ENCODE measurements at places on chromosomes 13 and 19.

DNA sequence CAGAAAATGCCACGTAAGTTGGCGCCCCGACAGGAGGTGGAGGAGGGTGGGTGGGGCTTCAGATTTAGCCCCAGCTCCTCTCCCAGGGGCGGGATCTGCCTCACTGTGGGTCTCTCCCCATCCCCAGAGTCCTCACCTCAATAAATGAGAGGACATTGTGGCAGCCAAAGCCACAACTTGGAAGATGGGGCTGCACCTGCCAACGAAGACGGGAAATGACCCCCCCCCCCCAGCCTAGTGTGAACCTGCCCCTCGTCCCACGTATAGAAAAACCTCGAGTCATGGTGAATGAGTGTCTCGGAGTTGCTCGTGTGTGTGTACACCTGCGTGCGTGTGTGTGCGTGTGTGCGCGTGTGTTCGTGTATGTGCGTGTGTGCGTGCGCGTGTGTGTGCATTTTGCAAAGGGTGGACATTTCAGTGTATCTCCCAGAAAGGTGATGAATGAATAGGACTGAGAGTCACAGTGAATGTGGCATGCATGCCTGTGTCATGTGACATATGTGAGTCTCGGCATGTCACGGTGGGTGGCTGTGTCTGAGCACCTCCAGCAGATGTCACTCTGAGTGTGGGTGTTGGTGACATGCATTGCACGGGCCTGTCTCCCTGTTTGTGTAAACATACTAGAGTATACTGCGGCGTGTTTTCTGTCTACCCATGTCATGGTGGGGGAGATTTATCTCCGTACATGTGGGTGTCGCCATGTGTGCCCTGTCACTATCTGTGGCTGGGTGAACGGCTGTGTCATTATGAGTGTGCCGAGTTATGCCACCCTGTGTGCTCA is 1.5 kb upstream of the TRAPPC5 start:
- peaks cover 19% of the 10 kb centered on the region for H3K27me3 ChIP-seq
- H3K36me3 ChIP-seq = peaks cover 9% of the 10 kb centered on the region
- peak; percentile 68 for DNase-seq
- peak overlapping the region; percentile 87 for H3K27ac ChIP-seq

DNA sequence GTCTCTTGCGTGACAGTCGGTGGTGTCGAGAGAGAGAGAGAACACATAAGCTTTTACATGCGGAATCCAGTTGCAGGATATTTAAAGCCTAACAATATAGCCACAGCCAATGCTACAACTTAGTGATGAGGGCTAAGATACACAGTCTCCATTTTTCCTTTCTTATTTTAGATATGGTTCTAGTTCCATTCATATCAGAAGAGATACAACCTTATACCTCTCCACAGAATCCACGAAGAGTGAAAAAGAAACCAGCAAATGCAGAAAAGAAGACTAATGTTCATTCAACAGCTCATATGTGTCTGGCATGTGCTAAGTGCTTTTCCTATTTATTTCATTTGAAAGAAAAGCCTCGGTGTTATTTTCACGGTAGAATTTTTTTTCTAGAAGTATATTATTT is 249.0 kb upstream of the SLITRK1 start:
- H3K27ac ChIP-seq = no peak overlapping the region
- H3K4me1 ChIP-seq = peaks cover 2% of the 10 kb centered on the region
- no peaks in the 10 kb centered on the region for H3K27me3 ChIP-seq
- DNase-seq = no peak
- H3K36me3 ChIP-seq = no peaks in the 10 kb centered on the region

DNA sequence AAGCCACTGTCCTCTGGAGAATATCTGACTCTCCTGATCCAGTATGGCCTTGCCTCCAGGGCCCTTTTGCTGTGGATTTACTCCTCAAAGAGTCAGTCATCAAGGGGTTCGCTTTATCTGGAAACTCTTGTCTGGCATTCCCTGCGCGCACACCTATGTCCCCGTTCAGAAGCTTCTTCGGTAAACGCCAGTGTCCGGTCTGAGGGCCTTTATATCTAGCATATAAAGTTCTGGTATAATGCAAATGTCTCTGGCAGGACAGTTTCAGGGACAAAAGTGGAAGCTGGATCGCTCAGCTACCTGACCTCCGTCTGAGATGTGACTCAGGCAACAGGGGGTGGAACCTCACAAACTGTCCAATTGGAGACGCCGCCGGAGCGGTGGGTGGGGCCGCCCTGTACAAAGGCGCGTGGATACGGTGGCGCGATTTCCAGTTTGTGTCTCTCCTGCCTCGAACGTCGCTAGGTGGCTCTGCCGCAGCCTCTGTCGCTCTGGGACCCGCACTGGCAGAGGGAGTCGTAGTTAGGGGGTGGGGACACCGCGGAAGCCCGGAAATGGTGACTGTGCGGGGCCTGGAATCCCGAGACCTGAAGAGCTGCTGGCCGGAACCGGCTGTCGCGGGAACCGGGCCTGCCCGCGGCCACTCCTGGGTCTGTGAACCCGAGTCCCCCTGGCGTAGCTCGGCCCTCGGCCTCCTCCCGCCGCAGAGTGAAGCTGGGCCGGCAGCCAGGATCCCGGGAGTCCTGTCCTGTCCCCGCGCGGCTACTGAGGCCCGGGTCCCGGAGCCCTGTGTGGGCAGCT is 10.6 kb upstream of the ZNF709 start:
- H3K36me3 ChIP-seq = no peaks in the 10 kb centered on the region
- peak overlapping the region; percentile 90 for H3K4me3 ChIP-seq
- H3K4me1 ChIP-seq = peaks cover 8% of the 10 kb centered on the region
- H3K27ac ChIP-seq = peak overlapping the region; percentile 93
- H3K27me3 ChIP-seq = no peaks in the 10 kb centered on the region

DNA sequence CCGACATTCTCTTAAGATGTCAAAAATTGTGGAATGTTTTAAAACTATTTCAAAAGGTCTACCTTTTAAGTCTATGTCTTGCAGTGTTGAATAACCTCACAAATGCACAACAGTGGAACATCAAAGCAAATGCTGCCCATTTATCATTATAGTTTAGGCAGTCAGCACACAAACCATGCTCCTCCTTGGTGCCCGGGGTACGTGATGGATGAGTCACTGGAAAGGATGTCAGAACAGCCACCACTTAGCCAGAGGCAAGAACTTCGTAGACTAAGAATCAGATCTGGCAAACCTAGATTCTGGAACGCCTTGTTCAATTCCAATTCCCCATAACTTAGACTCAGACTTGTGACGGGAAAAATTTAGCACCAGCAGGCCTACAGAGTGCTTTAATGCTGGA is 343.6 kb downstream of the FGF9 start:
- H3K36me3 ChIP-seq = no peaks in the 10 kb centered on the region
- H3K27me3 ChIP-seq = peaks cover 2% of the 10 kb centered on the region
- no peak overlapping the region for H3K4me3 ChIP-seq
- no peak for DNase-seq
- H3K4me1 ChIP-seq = peaks cover 3% of the 10 kb centered on the region
- no peak overlapping the region for H3K27ac ChIP-seq

DNA sequence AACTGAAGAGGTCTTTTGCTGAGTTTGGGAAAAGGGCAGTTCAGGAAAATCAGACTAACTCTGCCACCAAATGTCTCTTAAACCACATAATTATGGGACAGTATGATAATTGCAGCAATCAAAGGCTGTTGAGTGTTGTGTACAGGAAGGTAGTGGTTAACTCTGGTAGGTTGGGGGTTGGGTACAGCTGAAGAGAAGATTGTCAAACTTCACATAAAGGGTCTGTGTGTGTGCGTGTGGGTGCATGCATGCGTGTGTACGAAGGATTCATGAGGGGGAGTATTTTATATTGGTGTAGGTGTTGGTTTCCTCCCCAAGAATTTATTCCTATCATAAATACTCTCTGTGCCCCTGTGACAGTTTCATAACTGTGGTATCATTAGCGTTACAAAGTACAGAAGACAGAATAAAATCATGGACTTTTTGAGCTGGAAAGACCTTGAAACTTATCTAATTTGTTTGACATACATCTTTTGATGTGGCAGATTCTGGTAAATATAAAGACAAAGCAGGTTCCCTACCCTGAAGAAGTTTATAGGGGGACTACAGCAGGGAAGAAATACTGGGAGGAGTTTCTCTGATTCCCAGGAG is 94.1 kb downstream of the PCCA start:
- no peak overlapping the region for H3K27ac ChIP-seq
- no peak for DNase-seq
- H3K4me3 ChIP-seq = no peak overlapping the region
- peaks cover 8% of the 10 kb centered on the region for H3K4me1 ChIP-seq
- no peaks in the 10 kb centered on the region for H3K27me3 ChIP-seq

- H3K4me3 ChIP-seq = no peak overlapping the region
- H3K27me3 ChIP-seq = peaks cover 4% of the 10 kb centered on the region
- no peaks in the 10 kb centered on the region for H3K36me3 ChIP-seq
Measured at GRCh38 chr13:34352958-34353357, 535.0 kb downstream of the RFC3 start.

- H3K27me3 ChIP-seq = no peaks in the 10 kb centered on the region
- no peaks in the 10 kb centered on the region for H3K4me1 ChIP-seq
- H3K4me3 ChIP-seq = no peak overlapping the region
Measured at GRCh38 chr13:35926859-35927530, 204.2 kb downstream of the DCLK1 start.

GRCh38 chr19:42197375-42197817 is 20.1 kb downstream of the DEDD2 start:
- DNase-seq = no peak
- H3K4me3 ChIP-seq = peak overlapping the region; percentile 8
- peak overlapping the region; percentile 75 for H3K27ac ChIP-seq
- H3K36me3 ChIP-seq = peaks cover 22% of the 10 kb centered on the region
- no peaks in the 10 kb centered on the region for H3K27me3 ChIP-seq

- no peak overlapping the region for H3K4me3 ChIP-seq
- H3K4me1 ChIP-seq = peaks cover 20% of the 10 kb centered on the region
- H3K36me3 ChIP-seq = peaks cover 7% of the 10 kb centered on the region
- no peak overlapping the region for H3K27ac ChIP-seq
Measured at GRCh38 chr13:113588394-113589111, 4.0 kb downstream of the TFDP1 start.
